HCT116 (cell line): ENCODE measurements at places on chromosomes 5 and 9. TPM values are rescaled to one million over a fixed set of nuclear protein-coding genes. Genes with fewer than 3 reads are reported as not detected.
A peak's percentile ranks its signal among the peaks of the same experiment; 100 is the strongest.

DNA sequence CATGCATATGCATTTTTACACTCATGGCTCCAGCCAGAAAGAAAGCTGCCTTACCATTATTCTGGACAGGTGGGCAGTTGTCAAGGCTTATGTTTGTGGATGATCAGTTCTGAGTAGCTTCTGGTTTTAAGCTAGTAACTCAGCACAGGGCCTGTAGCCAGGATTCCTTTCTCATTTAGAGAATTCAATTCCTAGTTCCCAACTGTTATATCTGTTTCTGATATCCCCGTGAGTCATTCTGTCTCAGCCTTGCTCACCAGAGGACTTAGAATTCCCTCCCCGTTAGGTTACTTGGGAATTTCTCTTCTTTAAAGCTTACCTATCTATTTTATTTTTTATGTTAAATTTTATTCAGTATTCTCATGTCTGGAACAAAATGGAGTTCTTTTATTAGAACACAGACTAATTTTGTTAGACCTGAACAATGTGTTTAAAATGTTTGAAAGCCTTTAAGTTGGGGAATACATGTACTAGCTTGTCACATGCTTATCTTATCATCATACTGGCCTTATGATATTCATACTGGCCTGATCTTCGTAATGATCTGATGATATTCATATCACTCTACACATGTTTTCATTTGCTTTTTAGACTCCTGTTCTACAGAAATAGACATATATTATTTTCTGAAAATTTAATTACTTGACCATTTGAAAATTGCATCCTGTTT is 47.1 kb downstream of the CAST start:
- DNase-seq = no peak

DNA sequence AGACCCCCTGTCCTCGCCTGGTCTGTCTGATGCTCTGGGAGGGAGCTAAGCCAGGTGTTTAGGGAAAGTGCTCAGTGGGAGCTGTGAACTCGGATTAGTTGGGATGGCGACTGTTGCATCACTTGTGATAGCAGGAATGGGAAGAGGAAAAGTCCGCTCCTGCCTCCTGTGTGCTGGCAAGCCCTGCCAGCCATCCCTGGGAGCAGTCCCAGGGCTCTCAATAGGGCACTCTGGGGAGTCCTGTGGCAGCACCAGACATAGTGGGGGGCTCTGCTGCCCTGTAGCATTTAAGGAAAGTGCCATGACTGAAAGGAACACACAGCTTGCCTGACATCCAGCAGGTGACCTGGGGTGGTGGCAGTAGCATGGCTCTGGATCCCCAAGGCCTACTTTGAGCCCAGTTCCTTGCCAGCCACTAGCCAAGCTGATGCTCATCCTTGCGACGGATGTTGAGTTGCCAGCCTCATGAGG is 81.5 kb downstream of the AMBP start:
- no peak for DNase-seq

GRCh38 chr5:43561356-43561755 is 4.5 kb upstream of the PAIP1 start:
- DNase-seq = no peak

DNA sequence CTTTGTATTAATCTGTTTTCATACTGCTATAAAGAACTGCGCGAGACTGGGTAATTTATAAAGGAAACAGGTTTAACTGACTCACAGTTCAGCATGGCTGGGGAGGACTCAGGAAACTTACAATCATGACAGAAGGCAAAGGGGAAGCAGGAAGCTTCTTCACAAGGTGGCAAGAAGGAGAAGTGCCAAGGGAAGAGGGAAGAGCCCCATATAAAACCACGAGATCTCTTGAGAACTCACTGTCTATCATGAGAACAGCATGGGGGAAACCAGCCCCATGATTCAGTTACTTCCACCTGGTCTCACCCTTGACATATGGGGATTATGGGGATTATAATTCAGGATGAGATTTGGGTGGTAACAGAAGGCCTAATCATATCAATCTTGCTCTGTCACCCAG is 60.9 kb upstream of the CHD1 start:
- DNase-seq = no peak

GRCh38 chr9:37293664-37294524 is 128.6 kb upstream of the GRHPR start:
- no peak for DNase-seq

DNA sequence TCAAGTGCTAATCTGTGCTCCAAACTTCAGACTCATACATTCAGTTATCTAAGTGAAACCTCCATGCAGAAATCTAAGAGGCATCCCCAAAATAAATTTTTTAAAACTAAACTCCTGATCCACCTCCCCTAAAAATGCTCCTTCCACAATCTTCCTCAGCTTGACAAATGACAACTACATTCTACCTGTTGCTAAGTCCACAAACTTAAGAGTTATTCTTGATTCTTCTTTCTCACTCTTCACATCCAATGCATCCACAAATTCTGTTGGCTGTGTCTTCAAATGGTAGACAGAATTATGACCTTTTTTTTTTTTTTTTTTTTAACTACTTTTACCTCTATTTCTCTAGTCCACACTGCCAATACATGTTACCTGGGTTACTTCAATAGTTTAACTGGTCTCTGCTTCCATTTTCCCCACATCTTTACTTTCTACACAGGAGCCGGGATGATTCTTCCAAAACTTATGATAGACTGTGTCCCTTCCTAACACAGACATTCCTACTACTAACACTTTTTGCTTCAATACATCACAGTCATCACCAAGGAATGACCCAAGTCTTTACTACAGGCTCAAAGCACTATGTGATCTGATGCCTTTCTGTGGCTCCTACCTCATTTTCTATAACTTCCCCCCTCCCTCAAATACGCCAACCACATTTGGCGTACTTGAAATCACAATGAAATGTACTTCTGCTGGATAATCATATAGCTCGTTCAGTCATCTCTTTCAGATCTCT is 143.6 kb downstream of the PDE4D start:
- DNase-seq = no peak

GRCh38 chr9:92029553-92029952 is 79.5 kb upstream of the ROR2 start:
- no peak for DNase-seq

GRCh38 chr5:6517510-6517909 is 68.9 kb downstream of the UBE2QL1 start:
- DNase-seq = no peak

GFI1B gene
- total RNA-seq = 0.20 TPM

TAF11L2 gene
- total RNA-seq = not detected

LHX3 gene
- total RNA-seq = not detected

PRSS3 gene
- 66.3 TPM for total RNA-seq

COL15A1 gene
- 0.15 TPM for total RNA-seq

DNA sequence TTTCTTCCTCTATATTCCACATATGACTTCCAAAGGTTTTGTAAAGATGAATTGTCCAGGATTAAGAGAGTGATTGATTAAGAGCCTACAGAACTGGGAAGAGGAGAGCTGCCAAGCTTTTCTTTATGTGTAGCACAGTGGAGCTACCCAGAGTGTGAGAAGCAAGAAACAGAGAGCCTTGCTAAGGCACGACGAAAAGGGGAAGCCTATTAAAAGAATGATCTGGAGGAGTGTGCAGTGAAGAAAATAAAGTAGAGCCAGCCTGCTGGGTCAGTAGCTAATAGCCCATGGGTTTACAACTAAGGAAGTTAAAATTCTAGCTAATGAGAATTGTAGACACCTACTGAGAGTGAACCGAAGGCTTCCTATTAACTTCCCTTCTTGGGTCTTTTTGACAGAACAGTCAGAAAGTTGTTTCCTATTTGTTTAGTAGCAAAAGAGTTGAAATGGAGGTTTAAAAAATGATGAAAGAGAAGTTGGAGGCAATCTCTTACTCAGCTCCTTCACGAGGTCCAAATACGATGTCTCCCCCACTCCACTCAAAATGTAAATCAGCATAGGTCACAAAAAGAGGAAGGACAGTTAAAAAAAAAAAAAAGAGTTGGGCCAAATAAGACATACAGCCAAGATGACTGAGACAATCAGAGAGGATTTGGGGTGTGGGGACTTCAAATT is 957 bp upstream of the PRR16 start:
- DNase-seq = no peak

PCDHB10 gene
- total RNA-seq = not detected

GRCh38 chr9:92617195-92617813 is 52.6 kb downstream of the IPPK start:
- DNase-seq = no peak

- DNase-seq = no peak
Observed at GRCh38 chr9:126173401-126173800, 153.2 kb upstream of the MVB12B start.

ZNF618 gene
- 13.5 TPM for total RNA-seq

GOLGA2 gene
- total RNA-seq = 67.0 TPM

LRRC19 gene
- not detected for total RNA-seq

TARS1 gene
- total RNA-seq = 291 TPM

DNA sequence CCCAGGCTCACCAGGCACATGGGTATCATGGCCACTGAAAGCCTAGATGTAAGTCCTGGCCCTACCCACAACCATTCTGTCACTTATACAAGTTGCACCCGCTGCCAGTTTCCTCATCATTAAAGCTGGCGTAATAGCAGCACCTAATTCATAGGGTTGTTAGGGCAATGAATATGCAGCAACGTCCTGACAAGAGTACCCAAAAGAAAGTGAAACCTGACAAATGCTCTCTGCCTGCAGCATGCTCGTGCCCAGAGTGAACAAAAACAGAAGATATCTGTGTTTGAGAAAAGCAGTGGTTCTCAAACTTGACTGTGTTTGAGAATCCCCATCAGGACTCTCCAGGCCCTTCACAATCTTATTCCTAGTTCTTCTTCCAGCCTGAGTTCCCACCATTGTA is 632.4 kb downstream of the SEMA5A start:
- DNase-seq = no peak

DNA sequence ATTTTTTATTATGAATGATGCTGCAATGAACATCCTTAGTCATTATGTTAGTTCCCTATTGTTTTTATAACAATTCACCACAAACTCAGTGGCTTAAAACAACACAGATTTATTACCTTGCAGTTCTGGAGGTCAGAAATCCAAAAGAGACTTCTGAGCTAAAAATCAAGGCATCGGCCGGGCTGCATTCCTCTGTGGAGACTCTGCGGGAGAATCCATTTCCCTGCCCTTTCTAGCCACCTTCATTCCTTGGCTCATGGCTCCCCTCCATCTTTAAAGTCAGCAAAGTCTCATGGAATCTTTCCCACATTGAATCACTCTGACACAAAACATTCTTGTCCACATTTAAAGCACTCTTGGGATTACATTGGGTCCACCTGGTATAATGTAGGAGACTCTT is 38.6 kb downstream of the SNX18 start:
- no peak for DNase-seq

- no peak for DNase-seq
Observed at GRCh38 chr5:58739051-58739450, 156.2 kb downstream of the RAB3C start.

- DNase-seq = peak; percentile 45
Observed at GRCh38 chr5:89930591-89931392, 478.8 kb downstream of the CETN3 start.

- peak; percentile 23 for DNase-seq
Observed at GRCh38 chr5:78287833-78288232, 6.7 kb downstream of the AP3B1 start.

SPINK6 gene
- not detected for total RNA-seq

DNA sequence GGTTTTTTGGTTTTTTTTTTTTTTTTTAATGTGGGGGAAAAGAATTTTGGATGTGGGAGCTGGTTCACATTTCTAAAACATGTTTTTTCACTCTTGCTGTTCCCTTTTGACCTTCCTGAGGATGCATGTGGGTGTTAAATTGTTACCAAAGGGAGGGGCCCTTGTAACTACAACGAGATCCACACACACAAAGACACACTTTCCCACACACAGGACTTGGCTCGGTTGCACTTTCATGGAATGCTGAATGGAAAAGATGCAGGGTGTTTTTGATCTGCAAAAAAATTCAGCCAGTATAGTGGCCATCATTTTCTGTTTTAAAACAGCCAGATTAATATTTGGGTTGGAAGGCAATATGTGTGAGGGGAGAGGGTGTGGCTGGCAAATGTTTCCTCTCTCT is 576.9 kb downstream of the EBF1 start:
- DNase-seq = no peak
